Mesothelial cell of epicardium (in vitro differentiated cells): ENCODE measurements at places on chromosomes 13 and 19. TPM values are rescaled to one million over a fixed set of nuclear protein-coding genes. Genes with fewer than 3 reads are reported as not detected.
A peak's percentile ranks its signal among the peaks of the same experiment; 100 is the strongest.

- H3K4me3 ChIP-seq, result no peak overlapping the region
- no peak for DNase-seq
- peaks cover 15% of the 10 kb centered on the region for H3K4me1 ChIP-seq
- H3K27me3 ChIP-seq, result peaks cover 28% of the 10 kb centered on the region
- H3K36me3 ChIP-seq, result no peaks in the 10 kb centered on the region
These were observed 228.5 kb downstream of the ZIC5 start for GRCh38 chr13:99743094-99743493.

DNA sequence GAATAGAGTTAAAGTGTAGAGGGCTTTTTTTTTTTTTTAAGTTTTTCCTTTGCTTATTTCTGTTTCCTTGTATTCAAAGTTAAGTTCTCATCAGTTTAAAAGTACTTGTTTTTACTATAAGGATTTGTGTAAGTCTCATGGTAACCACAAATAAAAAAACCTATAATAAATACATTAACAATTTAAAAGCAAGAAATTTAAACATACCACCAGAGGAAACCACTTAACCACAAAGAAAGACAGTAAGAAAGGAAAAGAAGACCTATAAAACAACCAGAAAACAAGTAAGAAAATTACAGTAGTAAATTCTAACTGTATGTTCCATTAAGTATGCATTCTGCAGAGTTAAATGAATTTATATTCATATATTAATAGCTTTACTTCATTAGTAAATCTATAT is 999.1 kb upstream of the ATXN8OS start:
- H3K27ac ChIP-seq, result no peak overlapping the region
- H3K27me3 ChIP-seq, result no peaks in the 10 kb centered on the region
- H3K36me3 ChIP-seq, result peaks cover 2% of the 10 kb centered on the region
- no peak overlapping the region for H3K4me3 ChIP-seq
- no peak for DNase-seq

DNA sequence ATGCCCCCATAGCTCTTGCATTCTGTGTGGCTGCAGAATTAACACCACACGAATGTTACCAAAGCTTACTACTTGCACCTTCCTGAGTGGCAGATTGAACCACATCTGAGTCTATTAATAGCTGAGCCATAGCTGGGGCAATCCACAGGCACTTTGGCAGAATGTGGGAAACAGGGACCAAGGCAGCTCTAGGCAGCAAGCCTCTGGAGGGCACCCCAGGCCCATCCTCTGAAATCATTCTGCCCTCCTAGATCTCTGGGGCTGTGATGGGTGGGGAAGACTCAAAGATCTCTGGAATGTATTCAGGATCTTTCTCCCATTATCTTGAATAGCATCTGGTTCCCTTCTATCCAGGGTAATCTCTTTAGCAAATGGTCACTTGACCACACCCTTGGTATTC is 139.3 kb downstream of the TNFRSF19 start:
- H3K4me3 ChIP-seq, result no peak overlapping the region
- H3K27ac ChIP-seq, result no peak overlapping the region
- H3K36me3 ChIP-seq, result peaks cover 2% of the 10 kb centered on the region
- no peak for DNase-seq

GRCh38 chr13:108779308-108779707 is 149.9 kb downstream of the MYO16 start:
- peaks cover 10% of the 10 kb centered on the region for H3K4me1 ChIP-seq
- no peak overlapping the region for H3K4me3 ChIP-seq
- H3K27ac ChIP-seq, result no peak overlapping the region
- peaks cover 3% of the 10 kb centered on the region for H3K36me3 ChIP-seq
- H3K27me3 ChIP-seq, result no peaks in the 10 kb centered on the region

ZNF714 gene
- total RNA-seq, result 32.4 to 33.5 TPM (median 33.1 TPM) in 3 replicates

LIM2 gene
- total RNA-seq, result not detected in 3 replicates

GRCh38 chr13:92221916-92222315 is 823.5 kb downstream of the GPC5 start:
- no peak overlapping the region for H3K4me3 ChIP-seq
- peak overlapping the region; percentile 60 for H3K27ac ChIP-seq
- peaks cover 3% of the 10 kb centered on the region for H3K36me3 ChIP-seq
- DNase-seq, result no peak
- H3K4me1 ChIP-seq, result peaks cover 37% of the 10 kb centered on the region

DMKN gene
- 161 to 172 TPM (median 171 TPM) in 3 replicates for total RNA-seq

- peaks cover 27% of the 10 kb centered on the region for H3K36me3 ChIP-seq
- peaks cover 4% of the 10 kb centered on the region for H3K4me1 ChIP-seq
- no peak overlapping the region for H3K27ac ChIP-seq
- no peak overlapping the region for H3K4me3 ChIP-seq
- DNase-seq, result no peak
These were observed 22.0 kb downstream of the NOTCH3 start for GRCh38 chr19:15178629-15179308.

CNOT3 gene
- total RNA-seq, result 63.3 to 70.6 TPM (median 67.6 TPM) in 3 replicates

DNA sequence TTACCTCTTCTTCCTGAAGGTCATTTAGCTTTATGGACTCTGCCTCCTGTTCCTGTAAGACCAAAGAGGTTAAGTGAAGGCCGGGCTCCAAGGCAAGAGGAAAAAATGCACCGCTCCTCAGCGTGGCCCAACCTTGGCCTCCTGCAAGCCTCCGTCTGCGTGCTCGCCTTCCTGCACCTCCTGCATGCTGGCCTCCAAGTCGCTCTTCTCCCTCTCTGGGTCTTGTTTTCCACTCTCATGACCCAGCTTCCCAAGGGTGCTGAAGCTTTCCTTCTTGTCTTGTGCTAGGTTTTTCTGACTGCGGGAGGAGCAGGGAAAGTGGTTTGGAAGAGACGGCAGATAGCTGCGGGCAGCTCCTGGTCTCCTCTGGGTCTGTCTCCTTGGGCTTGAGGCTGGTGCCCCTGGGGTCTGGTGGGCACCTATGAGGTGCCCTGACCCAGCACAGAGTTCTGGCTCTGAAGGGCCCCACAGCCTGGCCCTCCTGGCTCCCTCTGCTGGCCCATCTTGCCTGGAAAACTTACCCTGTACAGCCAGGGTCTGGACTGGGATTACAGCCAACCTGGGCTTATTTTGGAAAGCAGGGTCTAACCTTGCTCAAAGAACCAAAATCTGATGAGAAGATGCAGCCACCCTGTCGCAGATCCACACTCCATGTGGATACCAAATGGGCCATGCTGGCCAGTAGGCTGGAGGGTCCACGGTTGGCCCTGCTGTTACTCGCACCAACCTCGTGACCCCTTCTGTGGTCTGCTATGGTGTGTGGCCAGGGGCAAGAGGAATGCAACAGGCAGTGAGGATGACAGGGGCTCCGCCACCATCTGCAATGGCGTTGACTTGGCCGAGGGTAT is 5.2 kb downstream of the C13orf46 start:
- peaks cover 3% of the 10 kb centered on the region for H3K4me1 ChIP-seq
- DNase-seq, result peak; percentile 8
- H3K27me3 ChIP-seq, result no peaks in the 10 kb centered on the region
- no peaks in the 10 kb centered on the region for H3K36me3 ChIP-seq

ATP4B gene
- not detected in 3 replicates for total RNA-seq

- no peaks in the 10 kb centered on the region for H3K4me1 ChIP-seq
- no peak for DNase-seq
- H3K27me3 ChIP-seq, result no peaks in the 10 kb centered on the region
These were observed 7.4 kb upstream of the ESD start for GRCh38 chr13:46804391-46804815.

DNA sequence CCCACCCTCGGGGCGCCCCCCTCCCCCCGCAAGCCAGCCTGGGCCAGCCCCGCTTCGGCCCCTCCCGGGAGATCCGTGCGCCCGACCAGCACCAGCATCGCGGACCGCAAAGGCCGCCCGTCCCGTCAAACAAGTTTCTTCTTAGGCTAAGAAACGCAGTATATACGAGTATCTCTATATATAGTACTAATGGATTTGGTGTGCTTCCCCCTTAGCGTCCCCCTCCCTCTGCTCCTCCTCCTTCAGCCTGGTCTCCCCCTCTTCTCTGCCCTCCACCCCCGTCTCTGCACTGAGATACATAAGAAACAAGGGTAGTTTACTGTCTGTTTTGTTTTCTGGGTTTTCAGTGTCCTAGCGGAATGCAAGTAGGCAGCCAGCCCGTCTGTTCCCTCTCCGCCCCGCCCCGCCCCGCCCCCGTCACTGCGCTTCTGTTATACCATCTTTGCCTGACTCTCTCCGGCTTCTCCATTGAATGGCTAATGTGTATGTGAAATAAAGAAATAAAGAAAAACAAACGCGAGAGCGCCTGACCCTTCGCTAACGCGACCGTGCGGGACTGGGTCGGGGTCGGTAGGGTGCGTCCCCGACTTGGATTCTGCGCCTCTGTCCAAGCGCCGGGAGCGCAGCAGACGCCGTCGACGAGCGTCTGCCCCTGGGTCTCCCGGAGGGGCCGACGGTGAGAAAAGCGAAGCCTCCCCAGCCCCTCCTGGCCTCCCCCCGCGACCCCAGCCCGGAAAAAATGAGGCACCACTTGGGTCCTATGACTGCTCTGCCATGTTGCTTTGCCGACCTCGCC is 4.2 kb downstream of the LYL1 start:
- no peak overlapping the region for H3K27ac ChIP-seq
- H3K27me3 ChIP-seq, result peaks cover 80% of the 10 kb centered on the region
- H3K36me3 ChIP-seq, result peaks cover 2% of the 10 kb centered on the region
- peaks cover 37% of the 10 kb centered on the region for H3K4me1 ChIP-seq

- H3K36me3 ChIP-seq, result peaks cover 16% of the 10 kb centered on the region
- peaks cover 53% of the 10 kb centered on the region for H3K4me1 ChIP-seq
- no peak for DNase-seq
- peak overlapping the region; percentile 97 for H3K27ac ChIP-seq
These were observed 1.3 kb downstream of the SNRPA start for GRCh38 chr19:40752257-40752781.

DNA sequence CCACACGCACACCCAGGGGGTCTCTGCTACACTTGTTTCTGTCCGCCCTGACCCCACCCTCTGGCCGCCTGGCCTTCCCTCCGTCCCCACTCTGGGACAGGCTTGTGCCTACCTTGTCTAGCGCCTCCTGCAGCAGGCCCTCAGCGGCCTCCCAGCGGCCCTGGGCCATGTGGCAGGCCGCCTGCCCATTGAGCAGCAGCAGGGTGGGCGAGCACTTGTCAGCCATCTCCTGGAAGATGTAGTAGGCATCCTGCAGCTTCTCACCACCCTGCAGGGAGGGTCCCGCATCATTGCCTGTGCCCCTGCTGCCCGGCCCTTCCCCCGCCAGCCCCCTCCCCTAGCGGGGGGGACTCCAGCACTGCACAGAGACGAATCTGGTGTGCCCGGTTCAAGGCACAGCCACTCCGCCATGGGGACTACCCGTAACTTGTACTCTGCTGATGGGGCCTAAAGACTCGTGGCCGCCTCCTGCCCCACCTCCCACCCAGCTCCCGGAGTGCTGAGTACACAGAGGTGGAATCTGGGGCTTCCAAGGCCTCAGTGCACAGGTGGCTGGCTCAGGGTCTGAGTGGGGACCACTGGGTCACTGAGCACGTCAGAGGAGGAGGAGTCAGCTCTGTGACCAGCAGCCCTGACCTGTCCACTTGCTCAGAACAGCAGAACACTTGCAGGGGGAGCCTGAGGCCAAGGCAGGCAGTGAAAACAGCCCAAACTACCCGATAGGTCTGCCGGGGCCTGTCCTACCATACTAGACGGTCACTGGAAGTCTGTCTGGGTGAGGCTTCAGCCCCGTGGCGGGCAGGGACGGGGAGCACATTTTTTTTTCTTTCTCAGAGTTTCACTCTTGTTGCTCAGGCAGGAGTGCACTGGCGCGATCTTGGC is 7.4 kb upstream of the CERS1 start:
- H3K4me3 ChIP-seq, result no peak overlapping the region
- H3K36me3 ChIP-seq, result peaks cover 11% of the 10 kb centered on the region
- DNase-seq, result no peak
- no peak overlapping the region for H3K27ac ChIP-seq
